Panc1 (cell line): ENCODE measurements at places on chromosomes 2 and 18.

DNA sequence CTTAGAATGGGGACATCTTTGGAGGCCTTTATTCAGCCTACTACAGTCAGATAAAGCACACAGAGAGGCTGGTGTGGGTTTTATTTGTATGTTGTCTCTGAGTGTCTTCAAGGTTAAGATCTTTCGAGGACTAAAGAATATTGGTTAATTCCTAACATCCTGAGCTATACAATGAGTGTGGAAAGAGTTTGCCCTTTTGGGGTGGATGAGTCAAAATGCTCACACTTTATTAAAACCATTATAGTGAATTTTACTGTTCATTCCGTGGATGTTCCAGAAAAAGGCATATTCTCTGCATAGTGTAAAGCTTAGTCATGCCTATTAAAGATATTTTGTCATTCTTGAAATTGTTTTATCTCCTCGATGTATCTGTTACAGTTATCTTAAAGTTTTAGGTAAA, 29.1 kb upstream of the SLC38A11 start:
- no peak for DNase-seq

- no peak for DNase-seq
Measured at GRCh38 chr2:43345391-43345813, 119.0 kb upstream of the ZFP36L2 start.

GRCh38 chr2:121089166-121089510, 195.9 kb downstream of the TFCP2L1 start:
- no peak for DNase-seq

GRCh38 chr2:147715807-147716206, 129.0 kb upstream of the ACVR2A start:
- no peak for DNase-seq
